ENCODE measurements at places on chromosomes 1 and 21.

- no peak for DNase-seq
Measured at GRCh38 chr1:56463376-56463775, 116.0 kb downstream of the PLPP3 start.

- DNase-seq = no peak
Measured at GRCh38 chr1:201874672-201875071, 14.0 kb upstream of the SHISA4 start.

DNA sequence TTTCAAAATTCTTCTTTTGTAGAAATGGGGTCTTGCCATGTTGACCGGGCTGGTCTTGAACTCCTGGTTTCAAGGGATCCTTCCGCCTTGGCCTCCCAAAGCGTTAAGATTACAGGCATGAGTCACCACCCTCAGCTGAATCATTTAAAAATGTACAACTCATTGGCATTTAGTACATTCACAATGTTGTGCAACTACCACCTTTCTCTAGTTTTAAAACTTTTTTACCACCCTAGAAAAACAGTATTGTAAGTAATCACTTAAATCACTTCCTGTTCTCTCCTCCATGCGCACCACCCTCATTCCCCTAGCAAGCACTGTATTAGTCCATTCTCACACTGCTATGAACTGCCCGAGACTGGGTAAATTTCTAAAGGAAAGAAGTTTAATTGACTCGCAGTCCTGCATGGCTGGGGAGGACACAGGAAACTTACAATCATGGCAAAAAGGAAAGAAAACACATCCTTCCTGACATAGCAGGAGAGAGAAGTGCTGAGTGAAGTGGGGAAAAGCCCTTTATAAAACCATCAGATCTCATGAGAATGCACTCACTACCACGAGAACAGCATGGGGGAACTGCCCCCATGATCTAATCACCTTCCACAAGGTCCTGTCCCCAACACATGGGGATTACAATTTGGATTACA is 14.4 kb upstream of the THEM5 start:
- no peak for DNase-seq

- DNase-seq = no peak
Measured at GRCh38 chr1:11487196-11487751, 8.3 kb downstream of the DISP3 start.

DNA sequence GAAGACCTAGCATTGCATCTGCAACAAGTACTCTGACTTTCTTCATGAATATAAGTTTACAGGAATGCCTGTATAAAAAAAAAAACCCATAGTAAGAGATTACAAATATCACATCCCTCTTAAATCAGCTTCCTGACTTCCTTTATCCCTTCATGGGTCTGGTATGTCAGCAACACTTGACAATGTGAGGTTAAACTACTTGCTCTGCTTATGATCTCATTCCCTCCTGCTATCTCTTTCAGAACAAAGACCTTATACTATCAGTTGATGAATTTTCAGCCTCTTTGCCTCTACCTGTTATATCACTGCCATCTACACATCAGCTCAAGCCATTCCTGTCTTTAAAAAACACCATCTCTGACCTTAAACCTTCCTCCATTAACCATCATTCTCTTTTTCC is 130.9 kb upstream of the SAMSN1 start:
- no peak for DNase-seq
